ENCODE measurements at places on chromosomes 6 and 20.

DNA sequence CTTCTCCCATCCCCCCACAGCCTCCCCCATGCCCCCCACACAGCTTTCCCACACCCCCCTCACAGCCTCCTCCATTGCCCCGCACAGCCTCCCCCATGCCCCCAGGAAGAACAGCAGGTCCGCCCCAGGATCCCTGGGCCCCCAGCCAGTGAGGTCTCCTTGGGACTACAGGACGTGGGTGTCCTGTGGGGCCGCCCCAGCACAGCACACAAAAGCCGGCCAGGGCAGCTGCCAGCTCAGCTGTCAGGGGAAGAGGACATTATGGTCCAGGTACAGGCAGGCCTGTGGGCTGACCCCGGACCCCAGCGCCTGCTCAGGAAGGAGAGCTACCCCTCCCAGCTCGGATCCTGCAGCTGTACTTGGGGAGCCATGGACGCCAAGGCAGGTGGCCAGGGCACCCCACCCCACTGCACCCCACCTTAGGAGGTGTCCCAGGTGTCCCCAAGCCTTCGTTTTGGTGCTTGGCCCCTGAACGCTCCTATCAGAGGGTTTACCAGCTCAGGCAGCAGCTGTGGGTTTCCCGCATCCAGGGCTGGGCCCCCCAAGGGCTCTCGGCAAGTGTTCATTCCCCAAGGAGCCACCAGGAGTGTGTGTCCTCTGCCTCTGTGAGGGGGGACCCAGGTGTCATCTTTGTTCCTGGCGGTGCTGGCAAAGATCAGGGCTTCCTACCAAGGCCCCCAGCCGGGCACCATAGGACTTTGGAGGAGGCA is 42.3 kb upstream of the GATA5 start:
- DNase-seq = no peak

GRCh38 chr20:63235399-63235983 is at the start of gene BIRC7:
Gene BIRC7, plus strand, starts transcription at chr20:63235905. Its CDS starts 192 bp downstream, at chr20:63236097.
- DNase-seq = no peak

DNA sequence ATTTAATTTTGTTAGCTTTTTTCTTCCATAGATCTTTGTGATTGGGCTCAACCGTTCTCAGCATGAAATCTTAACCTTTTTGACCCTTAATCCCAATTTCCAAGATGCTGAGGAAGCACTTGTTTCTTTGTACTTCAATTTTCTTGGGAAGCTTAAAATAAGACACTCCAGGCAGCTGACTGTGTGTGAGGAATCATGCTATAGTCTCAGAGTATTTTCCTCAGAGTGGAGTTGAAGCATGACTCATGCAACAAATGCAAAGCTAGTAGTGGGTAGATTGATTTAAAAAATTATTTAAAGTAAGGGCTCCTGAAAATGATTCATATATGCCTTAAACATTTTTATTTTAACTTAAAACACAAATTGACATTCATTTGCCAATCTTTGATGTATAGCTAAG is 168.7 kb downstream of the BTBD3 start:
- no peak for DNase-seq

- DNase-seq = no peak
Measured at GRCh38 chr20:51553897-51554486, 11.5 kb upstream of the NFATC2 start.

- DNase-seq = no peak
Measured at GRCh38 chr6:43950731-43951062, 176.6 kb downstream of the MRPL14 start.

DNA sequence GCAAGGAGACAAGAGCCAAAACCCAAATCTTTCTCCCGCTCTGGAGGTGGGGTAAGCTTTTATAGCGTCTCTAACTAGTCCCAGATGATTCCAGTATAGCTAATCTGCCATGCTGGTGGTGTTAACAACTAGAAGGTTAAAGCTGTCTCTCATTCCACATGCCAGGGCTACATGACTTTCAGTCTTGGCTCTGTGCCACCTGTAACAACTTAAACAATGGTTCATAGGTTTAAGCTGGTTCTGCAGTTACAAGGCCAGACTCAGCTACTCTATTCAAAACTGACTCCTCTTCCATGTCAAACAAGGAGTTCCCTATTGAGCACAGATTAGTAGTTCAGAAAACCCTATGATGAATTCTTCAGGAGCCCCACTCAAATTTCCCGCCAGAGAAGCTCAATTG is 128.9 kb downstream of the ELOVL4 start:
- DNase-seq = no peak

DNA sequence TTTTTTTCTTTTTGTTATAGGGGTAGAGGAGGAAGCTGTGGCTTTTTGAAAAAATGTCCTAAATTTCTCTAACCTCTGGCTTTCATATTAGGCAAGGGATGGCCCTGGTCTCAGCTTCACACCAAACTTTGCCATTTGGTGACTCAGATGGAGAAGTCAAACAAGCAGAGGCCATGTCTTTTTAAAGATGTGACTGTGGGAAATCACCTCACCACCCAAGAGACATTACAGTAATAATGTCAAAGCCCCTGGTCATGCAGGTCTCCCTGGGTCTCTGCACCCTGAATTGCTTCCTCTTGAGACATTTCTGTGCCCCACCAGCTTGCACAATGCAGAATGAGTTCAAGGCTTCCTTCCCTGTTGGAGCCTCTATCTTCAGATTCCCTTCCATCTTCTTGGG is 39.5 kb upstream of the ADGRF5 start:
- no peak for DNase-seq
